Activated CD8-positive, alpha-beta T cell treated with anti-CD3 and anti-CD28 coated beads for 36 hours (primary cell): ENCODE measurements at places on chromosomes 13 and 19. TPM values are rescaled to one million over a fixed set of nuclear protein-coding genes. Genes with fewer than 3 reads are reported as not detected.
A peak's percentile ranks its signal among the peaks of the same experiment; 100 is the strongest.

ZNF135 gene
- 1.2 TPM for total RNA-seq

PNMA8B gene
- total RNA-seq, result not detected

ZNF616 gene
- total RNA-seq, result 11.7 TPM

ITGBL1 gene
- total RNA-seq, result not detected

ARHGAP45 gene
- total RNA-seq, result 150 TPM

GRCh38 chr19:33621811-33622504 is at the start of gene CHST8:
TSS of gene CHST8 (plus strand) at chr19:33621953. CDS start at chr19:33689262, 67,309 bp downstream.
- DNase-seq, result no peak

GRCh38 chr13:21670006-21670882 is 629 bp upstream of the FGF9 start:
- DNase-seq, result peak; percentile 72

DNA sequence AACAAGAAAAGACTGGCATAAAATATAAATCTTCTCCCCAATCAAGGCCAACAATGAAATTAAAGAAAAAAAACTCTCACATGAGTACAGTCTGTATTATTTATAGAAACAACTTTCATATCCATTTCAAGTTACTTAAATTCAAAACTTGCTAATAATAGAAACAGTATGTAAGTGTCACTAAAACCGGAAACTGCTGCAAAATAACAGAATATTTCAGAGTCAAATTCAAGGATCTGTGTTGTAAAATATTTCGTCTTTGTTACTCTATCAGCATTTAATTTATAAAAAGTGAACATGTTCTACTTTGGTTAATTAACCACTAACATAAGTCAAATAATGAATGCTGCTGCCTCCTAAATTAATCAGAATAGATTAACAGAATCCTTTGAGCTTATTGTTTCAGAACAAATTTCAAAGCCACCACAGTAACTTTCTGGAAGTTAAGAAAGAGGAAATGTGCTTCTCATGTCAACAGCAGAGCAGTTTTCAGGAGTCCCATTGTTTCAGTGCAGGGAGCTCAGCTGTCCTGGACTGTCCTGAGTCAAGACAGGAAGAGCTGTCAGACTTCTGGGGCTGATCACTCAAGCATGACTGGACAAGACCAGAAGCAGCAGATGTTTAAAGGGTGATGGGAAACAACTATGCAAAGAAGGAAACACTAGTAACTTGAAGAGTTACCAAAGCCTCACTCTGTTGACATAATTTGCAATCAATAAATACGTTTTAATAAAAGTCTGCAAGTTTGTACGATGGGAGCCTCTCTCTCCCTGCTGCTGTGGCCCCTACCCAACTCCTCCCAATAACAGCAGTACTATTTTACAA is 76.9 kb downstream of the FOXO1 start:
- DNase-seq, result no peak

- DNase-seq, result no peak
Measured at GRCh38 chr13:77511552-77511951, 24.0 kb upstream of the SCEL start.

DNA sequence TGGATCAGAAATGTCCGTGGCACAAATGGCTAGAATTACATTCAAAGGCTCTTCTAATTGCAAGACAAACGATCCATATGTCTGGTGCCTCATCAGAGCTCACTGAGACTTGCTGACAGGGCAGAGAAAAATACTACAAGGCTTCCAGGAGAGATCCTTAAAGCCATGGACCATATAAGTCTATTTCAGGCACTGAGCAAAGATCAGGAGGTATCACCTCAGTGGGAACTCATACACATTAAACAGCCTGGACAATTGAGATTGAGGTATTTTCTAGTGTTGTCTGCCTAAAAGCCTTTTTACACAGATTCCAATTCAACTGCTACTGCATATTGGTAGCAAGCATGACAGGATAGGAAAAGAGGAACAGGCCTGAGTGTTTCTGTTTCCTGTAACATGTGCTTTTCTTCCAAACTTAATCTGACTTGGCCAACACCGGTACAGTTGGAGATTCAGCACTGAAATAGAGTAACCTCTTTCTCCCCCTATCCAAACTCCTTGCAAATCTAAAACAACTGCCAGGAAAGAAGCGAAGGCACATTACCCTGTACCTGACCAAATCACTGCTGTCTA is 65.9 kb downstream of the SERP2 start:
- DNase-seq, result no peak

DNA sequence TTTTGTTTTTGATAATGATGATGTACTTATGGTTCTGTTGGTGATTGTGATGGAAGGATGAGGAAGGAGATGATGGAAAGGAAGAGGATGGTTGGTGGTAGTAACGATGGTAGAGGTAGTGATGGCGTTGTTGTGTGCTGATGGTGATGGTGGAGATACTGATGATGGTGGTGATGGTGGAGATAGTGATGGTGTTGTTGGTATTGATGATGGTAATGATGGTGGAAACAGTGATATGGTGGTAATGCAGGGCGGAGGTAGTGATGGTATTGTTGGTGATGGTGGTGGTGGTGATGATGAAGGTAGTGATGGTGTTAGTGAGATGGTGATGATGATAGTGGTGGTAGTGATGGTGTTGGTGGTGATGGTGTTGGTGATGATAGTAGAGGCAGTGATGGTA is 12.7 kb downstream of the CLEC17A start:
- DNase-seq, result no peak
